ENCODE measurements at places on chromosomes 2 and 18.

- DNase-seq = no peak
Observed at GRCh38 chr18:60053747-60054304, 154.0 kb downstream of the PMAIP1 start.

GRCh38 chr2:224038830-224039079, 331 bp downstream of the SERPINE2 start:
- DNase-seq = no peak

GRCh38 chr2:211494536-211494935, 938.1 kb downstream of the CPS1 start:
- DNase-seq = peak; percentile 39

DNA sequence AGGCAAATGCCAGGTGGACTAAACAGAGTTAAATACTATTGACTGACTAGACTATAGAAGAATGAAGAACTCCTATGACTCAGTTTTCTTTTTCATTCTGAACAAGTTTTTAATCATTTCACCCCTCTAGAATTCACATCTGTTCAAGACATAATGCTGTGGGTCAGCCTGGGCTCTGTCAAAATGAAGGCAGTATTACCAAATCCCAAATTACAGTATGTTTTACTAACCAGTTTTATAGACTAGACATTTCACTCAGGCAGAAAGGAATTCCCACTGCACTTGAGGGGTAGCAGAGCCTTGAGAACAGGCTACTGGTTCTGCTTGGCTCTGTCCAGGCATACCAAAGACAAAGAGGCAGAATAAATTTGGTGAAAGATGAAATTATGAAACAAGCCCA, 511.7 kb downstream of the EPHA4 start:
- DNase-seq = no peak

GRCh38 chr2:147082850-147083522, 761.8 kb upstream of the ACVR2A start:
- DNase-seq = peak; percentile 21

GRCh38 chr2:221724631-221725203, 152.6 kb upstream of the EPHA4 start:
- DNase-seq = no peak

- DNase-seq = no peak
Observed at GRCh38 chr2:126859631-126860030, 39.1 kb upstream of the TEX51 start.

GRCh38 chr18:51890762-51891161, 449.2 kb upstream of the DCC start:
- DNase-seq = peak; percentile 82

DNA sequence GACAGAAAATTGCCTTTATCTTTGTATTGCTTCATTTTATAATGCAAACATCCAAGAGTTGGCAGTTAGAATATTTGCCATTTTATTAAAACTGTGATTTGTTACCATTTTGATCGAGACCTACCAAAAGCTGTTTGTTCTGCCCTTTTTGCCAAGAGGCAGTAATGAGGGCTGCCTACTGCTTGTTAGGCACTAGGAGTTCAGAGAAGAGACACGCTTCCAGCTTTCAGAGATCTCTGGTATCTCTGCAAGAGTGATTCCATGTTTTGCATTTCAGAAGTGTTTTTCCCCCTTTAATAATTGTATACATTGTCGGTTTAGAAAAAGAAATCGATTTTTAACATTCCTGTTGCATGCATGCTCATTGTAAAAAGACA, 628 bp downstream of the MRPL30 start:
- no peak for DNase-seq

DNA sequence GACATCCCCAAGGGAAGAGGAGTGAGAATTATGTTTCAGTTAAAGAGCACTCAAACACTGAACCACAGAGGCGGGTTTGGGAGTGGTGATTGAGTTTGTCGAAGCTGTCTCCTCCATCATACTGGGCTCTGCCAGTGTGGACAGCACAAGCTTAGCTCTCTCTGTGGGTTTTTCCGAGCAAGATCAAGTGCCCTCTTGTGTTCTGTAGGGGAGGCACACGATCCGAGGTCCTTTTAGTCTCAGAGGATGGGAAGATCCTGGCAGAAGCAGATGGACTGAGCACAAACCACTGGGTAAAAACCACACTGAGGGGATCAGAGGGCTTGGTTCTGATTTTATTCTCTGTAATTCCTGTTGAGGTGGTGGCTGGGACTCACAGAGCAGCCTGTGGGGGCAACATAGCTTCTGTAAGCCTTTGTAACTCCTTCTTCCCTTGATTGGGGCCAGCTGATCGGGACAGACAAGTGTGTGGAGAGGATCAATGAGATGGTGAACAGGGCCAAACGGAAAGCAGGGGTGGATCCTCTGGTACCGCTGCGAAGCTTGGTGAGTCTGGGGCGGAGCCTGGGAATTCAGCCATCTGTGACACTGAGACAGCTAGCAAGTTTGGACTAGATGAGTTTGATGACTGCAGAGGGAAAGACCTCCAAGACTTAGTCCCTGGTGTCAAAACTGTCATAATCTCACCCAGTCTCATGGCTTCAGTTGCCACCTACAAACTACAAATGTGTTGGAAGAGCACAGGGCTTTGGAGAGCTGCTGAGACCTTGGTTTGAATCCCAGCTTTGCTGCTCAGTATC, 2.0 kb downstream of the NAGK start:
- no peak for DNase-seq

DNA sequence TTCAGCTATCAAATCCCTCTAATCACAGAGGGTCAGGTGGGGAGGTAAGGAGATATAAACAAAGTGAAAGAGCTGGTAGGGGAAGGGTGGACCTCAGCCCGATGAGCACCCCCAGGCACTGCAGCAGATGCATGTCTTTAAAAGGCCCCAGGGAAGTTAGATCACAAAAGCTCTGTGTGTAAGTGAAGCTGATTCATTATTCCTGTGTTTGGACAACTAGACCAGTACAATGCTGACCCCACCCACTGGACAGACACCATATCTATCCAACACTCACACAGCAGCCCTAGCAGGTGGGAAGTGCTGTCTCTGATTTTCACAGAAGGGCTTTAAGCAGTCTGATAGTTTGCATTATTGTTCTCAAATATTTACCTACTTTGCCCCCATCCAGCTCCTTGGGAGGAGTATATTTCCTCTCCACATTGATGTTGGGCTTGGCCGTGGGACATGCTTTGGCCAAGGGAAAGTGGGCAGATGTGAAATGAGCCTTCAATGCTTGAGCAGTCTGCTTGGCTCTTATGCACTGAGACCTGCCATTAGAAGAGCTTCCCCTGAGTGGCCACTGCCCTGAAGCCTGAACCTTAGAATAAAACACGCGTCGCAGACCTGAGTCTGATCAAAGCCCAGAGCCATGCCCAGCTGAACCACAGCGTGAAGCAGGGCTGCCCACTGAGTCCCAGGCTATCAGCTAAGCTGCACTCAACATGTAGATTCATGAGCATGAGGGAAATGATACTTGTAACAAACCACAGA, 111.4 kb downstream of the COPS8 start:
- DNase-seq = no peak

- DNase-seq = no peak
Observed at GRCh38 chr2:8437949-8438400, 243.9 kb upstream of the ID2 start.

DNA sequence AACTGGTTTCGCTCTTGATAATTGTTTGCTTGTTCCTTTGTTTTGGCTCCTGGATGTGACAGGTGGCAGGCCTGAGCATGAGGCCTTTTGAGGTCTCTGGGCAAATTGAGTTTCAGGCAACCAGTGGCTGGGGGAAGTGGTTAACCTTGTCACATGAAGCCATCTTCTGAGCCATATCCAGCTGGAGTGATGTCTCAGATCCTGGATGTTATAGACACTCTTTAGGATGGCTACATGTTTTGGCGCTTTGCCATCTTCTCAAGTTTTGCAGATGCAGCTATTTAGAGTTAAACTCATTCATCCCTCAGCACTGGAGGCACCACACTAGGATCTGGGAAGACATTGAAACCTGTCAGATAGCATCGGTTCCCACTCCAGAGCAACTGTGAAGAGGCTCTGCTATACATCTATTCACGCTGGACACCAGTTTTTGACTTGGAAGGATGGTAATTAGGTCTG, 25.3 kb upstream of the TACR1 start:
- peak; percentile 56 for DNase-seq

DNA sequence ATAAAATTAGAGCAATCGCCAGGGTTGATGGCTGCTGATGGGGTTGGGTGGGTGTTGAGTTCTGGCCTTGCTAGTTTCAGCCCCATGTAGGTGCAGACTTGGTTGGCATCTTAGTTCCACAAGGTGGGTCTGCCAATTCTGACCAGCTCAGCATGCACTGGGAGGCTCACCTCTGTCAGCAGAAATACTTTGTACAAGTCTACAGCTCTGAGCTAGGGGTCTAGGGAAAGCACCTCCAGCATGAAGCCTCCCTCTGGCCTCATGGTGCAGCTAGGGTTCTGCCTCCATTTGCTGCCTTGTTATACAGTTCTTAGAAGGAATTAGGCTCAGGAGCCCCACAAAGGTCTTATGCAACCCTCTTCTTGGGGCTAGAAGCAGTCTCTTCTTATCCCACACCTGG, 278.9 kb upstream of the HDAC4 start:
- no peak for DNase-seq

GRCh38 chr2:20806286-20806685, 16.6 kb downstream of the LDAH start:
- no peak for DNase-seq

- DNase-seq = no peak
Observed at GRCh38 chr2:46901611-46902010, 14.0 kb downstream of the MCFD2 start.

GRCh38 chr18:9413576-9413975, 61.7 kb upstream of the RALBP1 start:
- DNase-seq = no peak

DNA sequence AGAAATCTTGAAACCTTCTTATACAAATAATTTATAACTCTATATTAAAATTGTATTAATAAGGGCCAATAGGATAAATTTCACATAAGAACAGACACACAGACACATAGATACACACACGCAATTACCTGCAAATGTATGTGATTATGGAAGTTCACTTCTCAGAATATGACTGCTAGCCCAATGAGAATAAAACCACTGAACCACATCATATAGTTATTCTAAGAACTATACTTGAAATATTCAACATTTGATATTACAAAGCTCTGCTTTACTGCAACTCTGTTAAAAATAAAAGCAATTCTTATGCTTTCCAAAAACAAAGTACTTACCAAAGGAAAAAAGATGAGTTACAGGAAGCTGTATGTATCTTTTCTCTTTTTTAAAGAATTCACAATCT, 51.1 kb downstream of the PGAP1 start:
- no peak for DNase-seq

DNA sequence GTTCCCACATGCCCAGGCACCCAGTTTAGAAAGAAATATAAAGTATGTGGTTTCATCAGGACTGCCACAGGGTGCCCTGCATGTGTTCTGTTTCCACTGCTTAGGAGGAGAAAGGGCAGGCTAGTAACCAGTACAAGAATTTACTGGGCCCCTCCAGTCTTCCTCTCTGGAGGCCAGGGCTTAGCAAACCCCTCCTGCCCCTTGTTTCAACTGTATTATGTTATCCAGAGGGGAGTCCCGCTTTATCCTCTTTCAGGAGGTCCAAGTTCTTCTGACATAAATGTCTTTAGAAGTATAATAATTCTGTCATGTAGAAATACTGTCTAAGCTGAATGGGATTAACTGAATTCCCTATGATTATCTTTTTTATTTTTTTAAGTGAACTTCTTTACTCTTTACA, 132.1 kb downstream of the WDSUB1 start:
- no peak for DNase-seq

GRCh38 chr2:70607121-70607561, 53.5 kb upstream of the TGFA start:
- DNase-seq = no peak

DNA sequence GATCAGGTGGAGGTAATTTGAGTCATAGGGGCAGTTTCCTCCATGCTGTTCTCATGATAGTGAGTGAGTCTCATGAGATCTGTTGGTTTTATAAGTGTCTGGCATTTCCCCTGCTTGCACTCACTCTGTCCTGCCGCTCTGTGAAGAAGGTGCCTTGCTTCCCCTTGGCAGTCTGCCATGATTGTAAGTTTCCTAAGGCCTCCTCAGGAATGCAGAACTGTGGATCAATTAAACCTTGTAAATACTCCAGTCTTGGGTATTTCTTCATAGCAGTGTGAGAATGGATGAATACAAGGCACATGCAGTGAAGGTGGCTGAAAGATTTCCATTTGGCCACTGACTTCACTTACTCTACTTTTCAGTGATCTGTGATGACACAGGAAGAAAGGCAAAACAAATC, 133.7 kb downstream of the SH3BP4 start:
- DNase-seq = no peak

- no peak for DNase-seq
Observed at GRCh38 chr2:64439194-64439593, 14.8 kb upstream of the LGALSL start.

DNA sequence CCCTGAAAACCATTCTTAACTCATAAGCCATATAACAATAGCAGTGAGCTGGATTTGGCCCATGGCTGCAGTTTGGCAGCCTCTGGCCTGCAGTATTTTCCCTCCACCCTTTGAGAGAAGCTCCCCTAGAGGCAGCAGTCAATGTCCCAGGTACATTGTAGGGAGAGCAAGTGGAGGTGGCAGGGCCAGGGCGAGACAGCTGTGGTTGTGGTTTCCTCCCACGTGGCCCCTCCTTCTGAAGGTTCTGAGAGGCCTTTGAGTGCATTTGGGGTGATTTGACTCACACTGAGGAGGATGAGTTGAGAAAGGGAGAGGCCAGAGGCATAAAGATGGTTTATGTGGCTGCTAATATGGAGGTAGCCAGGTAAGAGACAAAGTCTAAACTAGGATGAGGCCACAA, 45.5 kb upstream of the LDAH start:
- DNase-seq = no peak

DNA sequence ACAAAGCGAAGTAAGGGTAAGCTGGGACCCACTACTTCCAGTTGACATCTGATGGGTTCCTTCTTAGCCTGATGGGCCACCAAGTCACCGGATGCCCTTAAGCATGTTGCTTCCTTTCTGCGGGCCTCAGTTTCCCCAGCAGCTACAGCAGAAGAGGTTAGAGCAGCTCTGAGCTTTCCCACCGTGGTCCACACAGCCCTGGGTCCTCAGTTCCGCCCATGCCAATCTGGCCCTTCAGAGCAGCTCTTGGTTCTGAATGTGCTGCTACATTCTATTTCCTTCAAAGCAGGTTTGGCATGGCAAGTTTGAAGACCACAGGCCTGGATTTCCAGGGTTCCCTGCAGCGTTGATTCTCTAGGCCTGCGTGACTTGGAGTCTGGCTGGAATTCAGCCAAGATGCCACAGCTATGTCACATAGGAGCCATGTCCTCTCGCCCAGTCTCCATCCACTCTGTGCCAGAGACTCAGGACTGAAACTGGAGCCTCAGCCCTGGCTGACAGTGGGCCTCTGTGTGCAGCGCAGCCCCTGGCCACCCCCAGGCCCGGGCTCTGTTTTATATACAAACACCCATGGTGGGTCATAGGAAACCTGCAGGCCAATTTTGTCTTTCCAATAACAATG, 79.6 kb downstream of the TFCP2L1 start:
- DNase-seq = no peak

DNA sequence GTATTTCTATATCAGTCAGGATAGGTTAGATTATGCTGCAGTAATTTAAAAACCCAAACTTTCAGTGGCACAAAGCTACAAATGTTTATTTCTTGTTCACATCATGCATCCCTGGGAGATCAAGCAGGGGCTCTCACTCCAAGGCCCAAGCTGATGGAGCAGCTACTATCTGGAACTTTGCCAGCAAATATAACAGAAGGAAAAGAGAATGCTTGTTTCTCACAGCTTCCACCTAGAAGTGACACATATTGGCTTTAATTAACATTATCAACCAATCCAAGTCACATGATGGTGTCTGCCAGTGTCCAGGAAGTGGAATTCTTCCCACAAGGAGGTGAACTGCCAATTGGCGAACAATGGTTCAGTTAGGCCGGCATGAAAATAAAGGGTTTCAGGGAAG, 306.9 kb downstream of the BCL11A start:
- no peak for DNase-seq

All from NCI-H2171 (cell line).